Activated CD8-positive, alpha-beta T cell treated with anti-CD3 and anti-CD28 coated beads, Interleukin-2, amount 10 ng/mL, durations not matched to agents 7 days and 5 days (primary cell): ENCODE measurements at places on chromosomes 12 and 14. TPM values are rescaled to one million over a fixed set of nuclear protein-coding genes. Genes with fewer than 3 reads are reported as not detected.

TMEM119 gene
- total RNA-seq, result not detected

SMCO2 gene
- 0.61 TPM for total RNA-seq

B4GALNT3 gene
- total RNA-seq, result 11.1 TPM

BCL2L14 gene
- total RNA-seq, result 3.1 TPM

IGFBP6 gene
- total RNA-seq, result 5.4 TPM
